Inflammatory macrophage treated with lipopolysaccharide for 1 hour (primary cell): ENCODE measurements at places on chromosomes 16 and 17.

DNA sequence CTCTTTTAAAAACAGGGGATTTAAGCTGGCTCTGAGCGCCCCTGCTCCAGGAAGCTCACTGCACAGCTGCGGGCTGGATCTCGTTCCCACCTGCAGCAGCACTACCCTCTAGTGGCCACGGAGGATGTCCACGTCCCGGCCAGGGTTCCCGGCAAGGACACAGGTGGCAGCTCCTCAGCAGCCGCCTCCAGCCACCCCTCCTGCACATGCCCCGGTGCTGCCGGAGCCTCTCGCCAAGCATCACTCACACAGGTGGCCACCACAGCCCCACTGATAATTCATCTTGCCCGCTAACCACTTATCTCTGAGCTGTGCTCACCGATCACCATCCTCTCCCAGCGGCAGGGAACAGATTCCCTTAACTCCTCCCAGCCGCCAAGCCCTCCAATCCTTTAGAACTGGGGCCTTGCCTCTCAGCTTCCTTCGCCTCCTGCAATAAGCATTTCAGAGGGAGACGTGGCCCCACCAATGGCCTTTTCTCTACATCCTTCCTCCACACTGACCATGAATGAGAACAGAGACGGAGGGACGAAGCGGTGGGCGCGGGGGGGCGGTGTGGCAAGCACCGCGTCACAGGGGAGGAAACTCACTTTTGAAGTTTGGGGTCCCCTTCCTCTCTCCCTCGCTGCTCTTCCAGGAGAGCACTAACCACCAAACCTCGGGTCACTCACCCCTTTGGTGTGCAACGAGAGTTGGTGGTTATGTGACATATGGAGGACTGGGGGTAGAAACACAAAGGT lies 222.1 kb downstream of the RBFOX3 start:
- DNase-seq = peak; percentile 2

- DNase-seq = no peak
Measured at GRCh38 chr17:49898366-49899190, 50.7 kb upstream of the TAC4 start.

- DNase-seq = peak; percentile 80
Measured at GRCh38 chr17:78154903-78155811, 9.0 kb downstream of the C17orf99 start.

GRCh38 chr17:60390925-60391470 lies 935 bp downstream of the USP32 start:
- peak; percentile 42 for DNase-seq

DNA sequence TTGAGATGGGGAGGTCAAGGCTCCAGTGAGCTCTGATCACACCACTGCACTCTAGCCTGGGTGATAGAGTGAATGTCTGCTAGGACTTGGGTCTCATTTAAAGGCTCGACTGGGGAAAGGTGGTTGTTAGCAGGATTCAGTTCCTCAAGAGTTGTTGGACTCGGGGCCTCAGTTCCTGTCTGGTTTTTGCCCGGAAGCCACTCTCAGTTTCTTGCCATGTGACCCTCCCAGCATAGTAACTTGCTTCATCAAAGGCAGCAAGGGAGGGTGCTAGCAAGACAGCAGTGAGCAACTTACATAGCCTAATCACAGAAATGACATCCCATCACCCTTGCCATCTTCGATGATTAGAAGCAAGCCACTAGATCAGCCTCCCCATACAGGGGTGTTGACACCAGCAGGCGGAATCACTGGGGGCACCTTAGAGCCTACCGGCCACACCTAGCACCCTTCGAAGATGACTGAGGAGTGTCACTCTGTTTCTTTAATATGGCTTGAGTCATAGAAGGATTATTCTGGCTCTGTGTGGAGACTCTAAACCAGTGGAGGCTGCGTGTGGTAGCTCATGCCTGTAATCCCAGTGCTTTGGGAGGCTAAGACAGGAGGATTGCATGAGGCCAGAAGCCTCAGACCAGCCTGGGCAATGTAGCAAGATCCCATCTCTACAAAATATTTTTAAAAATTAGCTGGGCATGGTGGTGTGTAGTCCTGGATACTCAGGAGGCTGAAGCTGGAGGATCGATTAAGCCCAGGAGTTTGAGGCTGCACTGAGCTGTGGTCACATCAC lies 13.2 kb upstream of the SCNN1B start:
- DNase-seq = no peak

DNA sequence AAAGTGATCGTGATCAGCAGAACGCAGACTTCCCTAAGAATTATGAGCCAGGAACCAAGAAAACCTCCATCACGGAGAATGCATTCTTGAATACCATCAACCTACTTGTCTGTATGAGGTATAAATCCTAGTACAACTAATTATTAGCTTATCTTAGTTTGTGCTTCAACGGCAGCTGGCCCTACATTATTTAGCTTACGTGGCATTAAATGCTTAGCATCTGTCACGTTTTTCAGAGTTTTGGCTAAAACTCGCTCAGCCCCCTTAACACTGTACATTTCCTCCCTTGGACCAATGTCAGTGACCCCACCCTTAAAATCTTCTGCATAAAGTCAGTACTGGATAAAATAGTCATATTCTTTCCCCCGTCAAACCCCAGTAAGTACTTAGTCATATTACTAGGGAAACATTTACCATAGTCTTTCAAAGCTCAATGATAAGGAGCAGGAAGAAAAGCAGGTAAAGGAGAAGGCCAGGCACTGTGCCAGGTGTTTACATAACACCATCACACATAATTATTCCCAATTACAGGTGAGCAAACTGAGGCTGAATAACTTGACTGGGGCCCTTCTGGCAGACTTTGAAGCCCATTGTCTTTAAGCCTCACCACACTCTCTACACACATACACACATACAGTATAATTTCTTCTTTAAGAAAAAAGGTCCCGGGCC lies 16.6 kb upstream of the TXNDC11 start:
- no peak for DNase-seq

DNA sequence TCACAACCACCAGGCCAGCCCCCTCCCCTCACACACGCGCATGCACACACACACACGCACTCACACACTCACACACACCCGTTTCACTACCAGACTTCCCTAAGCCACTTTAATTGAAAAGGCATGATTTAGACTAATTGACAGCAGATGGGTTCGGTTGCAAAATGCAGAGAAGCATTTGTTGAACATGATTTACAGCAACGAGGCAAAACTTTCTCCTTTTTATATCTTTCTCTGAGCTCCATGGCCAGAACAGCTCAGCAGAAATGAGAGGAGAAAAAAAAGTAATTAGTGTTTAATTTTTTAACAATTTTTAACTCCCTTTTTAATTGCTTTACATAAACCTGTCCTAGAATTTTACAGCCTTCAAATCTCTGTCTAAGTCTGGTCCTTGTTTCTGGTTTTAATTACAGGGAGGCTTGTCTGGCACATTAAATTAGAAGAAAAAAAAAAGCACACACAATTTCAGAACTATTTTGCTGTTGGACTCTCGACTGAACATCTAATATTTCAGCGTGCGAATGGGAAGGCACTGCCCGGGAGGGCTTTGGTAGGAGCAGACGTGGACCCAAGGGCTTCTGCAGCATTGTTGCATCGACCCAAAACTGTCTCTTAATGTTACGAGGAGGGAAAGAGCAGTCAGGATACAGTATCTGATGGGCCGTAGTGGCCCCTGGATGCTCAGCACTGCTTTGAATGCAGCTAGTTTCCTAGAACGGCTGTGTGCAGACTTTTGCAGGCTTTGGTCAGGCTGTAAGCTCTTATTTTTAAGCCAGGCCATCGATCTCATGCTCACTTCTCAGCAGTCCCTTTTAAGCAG lies 255.9 kb downstream of the SOX9 start:
- DNase-seq = no peak

DNA sequence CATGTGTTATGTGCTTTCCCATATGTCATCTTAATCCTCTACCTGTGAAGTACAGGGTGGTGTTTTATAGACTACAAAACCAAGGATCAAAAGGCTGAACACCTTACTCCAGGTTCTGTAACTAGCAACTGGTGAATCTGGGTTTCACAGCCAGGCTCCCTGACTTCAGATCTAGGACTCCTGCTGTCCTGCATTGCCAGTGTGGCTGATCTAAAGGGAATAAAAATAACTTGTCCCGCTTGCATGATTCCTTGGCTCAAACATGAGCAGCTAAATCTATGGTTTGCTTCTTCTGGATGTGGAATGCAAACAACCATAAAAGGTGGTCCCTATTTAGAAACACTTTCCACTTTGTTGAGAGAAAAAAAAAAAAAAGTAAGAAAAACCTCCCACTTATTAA lies 3.7 kb upstream of the VWA3A start:
- no peak for DNase-seq

- no peak for DNase-seq
Measured at GRCh38 chr16:57003439-57004386, 14.4 kb downstream of the NLRC5 start.

GRCh38 chr16:47892999-47893398 lies 262.8 kb downstream of the ABCC12 start:
- DNase-seq = no peak

- DNase-seq = peak; percentile 28
Measured at GRCh38 chr17:34703533-34703932, 124.2 kb downstream of the TMEM132E start.

DNA sequence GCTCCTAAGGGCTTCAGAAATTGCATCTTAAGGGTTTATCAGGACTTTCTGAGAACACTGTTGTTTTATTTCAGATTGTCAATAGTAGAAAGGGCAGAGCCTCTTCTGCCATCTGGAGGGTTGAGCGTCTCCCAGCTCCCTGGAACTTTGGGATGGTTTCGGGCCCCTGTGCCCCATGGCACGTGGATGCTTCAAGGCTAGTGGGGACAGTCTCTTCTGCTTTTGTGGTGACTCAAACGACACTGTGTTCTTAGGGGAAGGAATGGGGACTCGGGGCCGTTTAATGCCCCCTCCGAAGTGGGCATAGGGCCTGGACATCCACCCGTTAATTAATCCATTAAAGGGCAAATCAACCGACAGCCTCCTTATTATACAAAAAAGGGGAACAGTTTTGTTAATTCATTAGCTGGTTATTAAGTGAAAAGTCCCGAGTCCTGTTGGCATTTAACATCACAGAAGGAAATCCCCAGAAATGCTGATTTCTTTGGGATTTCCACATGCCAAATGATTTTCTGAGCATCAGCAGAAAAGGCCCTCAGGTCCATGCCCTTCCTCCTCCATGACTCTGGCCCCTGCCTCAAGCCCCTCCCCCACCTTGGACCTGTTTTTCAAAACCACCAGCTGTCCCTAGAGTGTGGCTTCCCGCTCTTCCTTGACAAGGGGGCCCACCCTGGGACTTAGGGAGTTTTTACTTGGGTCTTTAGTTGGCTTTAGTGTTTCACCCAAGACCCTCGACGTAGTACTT lies 68.7 kb downstream of the ARSG start:
- DNase-seq = peak; percentile 51

DNA sequence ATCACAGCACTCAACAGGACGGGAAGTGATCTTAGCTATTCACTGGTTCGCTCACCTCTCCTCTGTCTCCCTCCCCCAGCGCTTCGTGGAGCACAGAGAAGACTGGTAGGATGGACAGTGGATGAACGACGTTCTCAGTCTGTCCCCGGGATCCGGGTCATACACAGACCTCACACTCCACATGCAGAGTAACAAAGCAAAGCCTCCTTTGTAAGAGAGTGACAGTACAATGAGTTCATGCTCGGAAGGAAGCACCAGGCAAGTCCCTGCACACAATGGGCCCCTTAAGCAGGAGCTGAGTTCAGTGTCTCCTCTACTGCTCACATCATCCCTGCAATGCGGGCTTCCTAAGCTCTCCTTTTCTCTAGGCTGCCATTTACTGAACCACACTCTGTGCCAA lies 356.9 kb downstream of the C16orf95 start:
- DNase-seq = no peak

GRCh38 chr16:30858829-30859423 lies 35.0 kb downstream of the BCL7C start:
- DNase-seq = no peak

GRCh38 chr16:61968242-61969076 lies 67.8 kb downstream of the CDH8 start:
- no peak for DNase-seq

GRCh38 chr17:75108193-75108592 lies 1.6 kb upstream of the ARMC7 start:
- DNase-seq = no peak

DNA sequence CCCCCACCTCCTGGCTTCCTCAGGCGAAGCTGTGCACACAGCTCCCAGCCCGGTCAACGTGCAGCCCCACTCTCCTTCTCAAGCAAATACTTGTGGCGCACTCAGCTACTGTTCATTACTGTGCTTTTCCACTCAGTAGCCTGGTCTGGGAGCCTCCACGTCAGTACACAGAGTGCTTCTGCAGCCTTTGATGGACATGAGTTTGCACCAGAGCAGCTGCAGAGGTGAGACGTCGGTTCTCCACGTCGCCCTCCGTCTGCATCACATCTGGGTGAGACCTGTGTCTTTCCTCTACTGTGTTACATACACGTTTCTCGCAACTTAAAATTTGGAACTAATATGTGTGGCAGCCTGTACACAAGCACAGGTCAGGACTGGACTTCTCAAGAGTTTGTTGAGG lies 334.3 kb downstream of the C16orf95 start:
- DNase-seq = no peak
